ENCODE measurements at places on chromosomes 3 and 15.

DNA sequence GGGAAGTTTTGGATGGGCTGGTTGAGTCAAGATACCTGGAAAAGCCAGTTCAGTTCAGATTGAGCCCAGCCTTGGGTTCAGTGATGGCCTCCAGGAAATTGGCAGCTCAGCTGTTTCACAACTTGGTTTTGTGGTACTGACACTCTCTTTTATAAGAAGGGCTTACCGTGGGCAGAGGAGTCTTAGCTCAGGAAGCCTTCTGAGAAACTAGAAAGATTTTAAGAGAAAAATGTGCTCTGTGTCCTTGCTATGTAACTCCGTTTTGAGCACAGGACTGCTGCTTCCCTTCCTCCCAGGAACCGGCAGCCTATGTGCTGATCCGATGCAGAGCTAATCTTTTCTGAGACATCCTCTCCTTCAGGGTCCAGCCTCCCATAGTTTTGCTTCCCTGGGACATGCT lies 46.6 kb upstream of the RASGRP1 start:
- DNase-seq: no peak

GRCh38 chr3:194976874-194977273 lies 291.2 kb downstream of the FAM43A start:
- DNase-seq: no peak

DNA sequence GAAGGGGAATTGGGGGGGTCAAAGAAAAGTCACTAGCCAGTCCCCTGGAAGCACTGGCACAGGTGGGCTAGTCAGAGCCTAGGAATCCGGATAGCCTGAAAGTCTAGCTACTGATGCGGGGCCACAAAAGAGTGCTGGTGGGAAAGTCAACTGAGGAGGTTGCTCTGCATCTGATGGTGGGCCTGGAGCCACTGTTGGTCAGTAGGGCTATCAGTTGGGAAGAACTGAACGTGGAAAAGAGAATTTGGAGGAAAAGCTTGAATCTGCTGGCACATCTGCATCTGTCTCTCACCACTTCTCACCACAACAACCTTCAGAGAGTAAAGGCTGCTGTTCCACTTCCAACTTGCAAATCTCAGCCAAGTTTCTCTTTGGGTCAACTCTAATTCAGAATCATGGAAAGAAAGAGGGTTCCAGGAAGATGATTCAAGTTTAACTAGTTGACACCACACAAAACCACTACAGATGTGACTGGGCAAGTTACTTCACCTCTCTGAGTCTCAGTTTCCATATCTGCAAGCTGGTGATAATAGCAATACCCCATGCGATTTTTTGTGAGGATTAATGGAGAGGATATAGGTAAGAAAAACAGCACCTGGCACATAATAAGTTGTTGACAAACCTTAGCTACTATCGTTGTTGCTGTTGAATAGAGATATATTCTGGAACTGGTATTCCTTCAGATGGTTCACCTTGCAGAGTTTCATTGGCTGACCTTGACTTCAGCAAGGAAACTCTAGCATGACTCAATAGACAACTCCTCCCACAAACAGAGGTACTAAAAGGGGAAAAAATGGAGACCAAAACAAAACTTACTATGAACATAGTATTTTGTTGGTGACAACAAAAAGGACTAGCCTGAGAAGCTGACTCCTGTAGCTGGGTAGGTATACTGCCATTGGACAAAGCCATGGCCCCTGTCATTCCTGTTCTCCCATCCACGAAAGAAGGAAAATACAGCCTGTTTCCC lies 280.2 kb upstream of the STT3B start:
- no peak for DNase-seq

DNA sequence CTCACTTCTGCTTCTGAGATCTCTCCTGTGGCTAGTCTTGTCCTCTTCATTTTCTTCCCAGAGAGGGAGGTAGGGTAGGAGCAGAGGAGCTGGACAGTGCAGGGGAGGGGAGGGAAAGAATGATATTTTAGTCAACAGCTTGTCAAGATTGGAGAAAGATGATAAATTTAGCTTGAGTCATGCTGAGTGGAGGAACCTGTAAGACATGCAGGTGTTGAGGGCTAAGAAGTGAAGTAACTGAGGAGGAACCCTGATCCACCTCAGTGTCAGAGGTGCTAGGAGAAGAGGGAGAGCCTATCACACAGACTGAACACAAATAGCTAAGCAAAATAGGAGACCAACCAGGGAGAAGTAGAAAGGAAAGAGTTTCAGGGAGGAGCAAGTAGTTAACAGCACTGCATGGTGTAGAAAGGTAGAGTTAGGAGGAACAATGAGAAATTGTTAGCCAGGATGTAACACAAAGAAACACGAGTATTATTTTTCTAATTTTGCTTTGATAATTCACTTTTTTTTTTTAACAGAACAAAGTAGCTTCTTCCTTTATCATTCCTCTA lies 108.2 kb upstream of the CHRM5 start:
- no peak for DNase-seq

DNA sequence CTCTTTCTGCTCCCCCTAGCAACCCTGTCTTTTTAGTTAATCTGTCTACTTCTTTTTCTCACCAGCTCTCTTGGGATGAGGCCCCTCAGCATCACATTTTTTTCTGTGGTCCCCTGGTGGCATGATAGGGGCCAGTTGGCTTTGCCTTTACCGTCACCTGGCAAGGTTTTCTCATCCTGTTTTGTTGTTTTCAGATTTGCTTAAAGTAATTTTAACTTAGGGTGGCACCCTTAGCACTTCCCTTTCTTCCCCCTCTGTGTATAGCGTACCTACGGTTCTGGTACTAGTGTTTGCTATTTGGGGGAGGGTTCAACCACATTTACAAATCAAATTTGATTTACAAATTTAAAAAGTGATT lies 35.6 kb downstream of the PDCD6IP start:
- DNase-seq: no peak

GRCh38 chr15:92625251-92625980 lies 30.2 kb downstream of the FAM174B start:
- peak; percentile 53 for DNase-seq

- DNase-seq: no peak
Observed at GRCh38 chr3:167110901-167111300, 269.2 kb downstream of the ZBBX start.

- peak; percentile 68 for DNase-seq
Observed at GRCh38 chr15:60326824-60327654, 70.7 kb downstream of the ANXA2 start.

GRCh38 chr15:83170474-83171165 lies 37.0 kb downstream of the HDGFL3 start:
- peak; percentile 12 for DNase-seq
